Adrenal gland (tissue), 19 donors: ENCODE measurements at places on chromosomes 1 and 21. TPM values are rescaled to one million over a fixed set of nuclear protein-coding genes. Genes with fewer than 3 reads are reported as not detected.

GRCh38 chr1:1262758-1263157 lies 10.9 kb downstream of the UBE2J2 start:
- H3K27me3 ChIP-seq = no peaks in the 10 kb centered on the region
- no peak for DNase-seq
- no peak overlapping the region for H3K27ac ChIP-seq
- no peaks in the 10 kb centered on the region for H3K4me1 ChIP-seq

DNA sequence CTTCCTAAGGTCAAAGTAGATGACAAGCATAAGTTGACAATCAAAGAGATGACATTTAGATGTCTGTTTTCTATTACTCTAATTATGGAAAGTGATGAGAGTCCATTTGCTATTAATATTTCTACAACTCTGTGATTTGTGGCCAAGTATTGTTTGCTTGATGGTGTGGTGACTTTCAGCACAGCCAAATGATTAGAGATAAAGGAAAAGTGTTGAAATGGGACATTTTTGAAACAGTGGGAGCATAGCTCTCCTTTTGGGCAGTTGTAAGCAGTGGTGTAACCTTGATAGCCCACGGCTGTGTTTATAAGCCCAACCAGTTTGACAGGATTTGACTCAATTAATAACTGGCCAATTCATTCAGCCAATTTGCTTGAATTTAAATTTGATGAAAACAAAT lies 31.6 kb downstream of the ZC3H11B start:
- H3K4me3 ChIP-seq = no peak overlapping the region
- H3K4me1 ChIP-seq = no peaks in the 10 kb centered on the region
- H3K36me3 ChIP-seq = no peaks in the 10 kb centered on the region
- no peaks in the 10 kb centered on the region for H3K27me3 ChIP-seq
- H3K27ac ChIP-seq = no peak overlapping the region
- DNase-seq = no peak

DNA sequence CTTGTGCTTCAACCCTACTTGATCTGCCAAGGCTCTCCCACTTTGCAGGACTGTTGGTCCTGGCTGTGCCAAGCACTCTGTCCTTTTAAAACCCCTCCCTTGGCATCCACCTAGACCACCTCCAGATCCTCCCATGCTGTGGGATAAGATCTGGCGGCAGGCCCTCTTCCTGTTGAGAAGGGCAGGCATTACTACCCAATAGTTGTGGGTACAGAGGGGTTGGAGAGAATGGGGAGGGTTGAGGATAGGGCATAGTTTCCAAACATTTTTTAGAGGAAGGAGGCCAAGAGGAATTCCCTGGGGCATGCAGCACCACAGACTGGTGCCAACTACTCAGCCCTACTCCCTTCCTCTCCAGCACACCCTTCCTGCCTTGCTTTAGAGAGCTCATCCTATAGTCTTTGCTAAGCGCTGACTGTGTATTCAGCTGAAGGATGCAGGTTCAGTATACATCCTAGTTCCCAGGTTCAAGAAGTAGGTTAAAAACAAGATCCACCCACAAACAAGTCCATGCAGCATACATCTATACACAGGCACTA lies 70.7 kb downstream of the TRABD2B start:
- no peaks in the 10 kb centered on the region for H3K36me3 ChIP-seq
- no peak overlapping the region for H3K4me3 ChIP-seq
- no peaks in the 10 kb centered on the region for H3K27me3 ChIP-seq
- no peak overlapping the region for H3K27ac ChIP-seq

GRCh38 chr1:173423291-173423690 lies 53.8 kb upstream of the PRDX6 start:
- no peak overlapping the region for H3K27ac ChIP-seq
- no peaks in the 10 kb centered on the region for H3K27me3 ChIP-seq
- H3K4me1 ChIP-seq = no peaks in the 10 kb centered on the region
- DNase-seq = no peak
- H3K36me3 ChIP-seq = no peaks in the 10 kb centered on the region

DNA sequence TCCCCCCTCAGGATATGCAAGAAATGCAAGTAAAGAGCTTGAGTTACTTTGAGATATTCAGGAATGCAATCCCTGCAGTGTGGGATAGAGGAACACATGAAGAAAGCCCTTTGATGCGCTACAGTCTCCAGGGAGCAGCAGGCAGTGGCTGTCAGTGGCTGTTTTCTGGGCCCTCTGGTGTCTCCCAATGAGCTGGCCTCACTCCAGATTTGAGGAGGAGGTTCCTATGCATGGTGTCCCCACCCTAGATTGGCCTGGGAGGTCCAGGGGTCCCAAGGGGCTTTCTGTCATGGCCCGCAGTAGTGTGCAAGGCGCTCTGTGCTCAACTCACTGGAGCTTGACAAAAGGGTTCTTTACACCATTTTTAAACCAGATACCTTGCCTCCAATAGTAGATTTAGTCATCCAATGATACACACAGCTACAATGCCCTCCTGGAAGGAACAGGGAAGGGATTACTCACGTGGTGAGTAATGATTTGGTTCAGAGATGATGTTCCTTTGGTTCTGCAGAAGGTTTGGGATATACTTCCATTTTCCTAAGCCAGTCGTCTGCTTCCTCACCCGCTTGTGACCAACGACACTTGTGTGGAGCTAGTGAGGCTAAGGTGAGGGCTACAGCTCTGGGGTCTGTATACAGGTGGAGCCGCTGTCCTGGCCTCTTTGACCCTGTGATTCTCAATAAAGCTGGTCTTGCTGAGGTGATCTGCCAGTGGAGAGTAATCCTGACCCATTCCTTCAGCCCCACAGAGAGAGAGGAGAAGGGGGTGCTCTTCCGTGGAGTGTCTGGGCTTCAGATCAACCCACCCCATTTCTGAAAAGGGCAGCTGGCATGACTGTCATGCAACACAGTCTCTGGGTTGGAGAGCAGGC lies 6.6 kb downstream of the BATF3 start:
- no peak for DNase-seq
- no peak overlapping the region for H3K27ac ChIP-seq
- no peaks in the 10 kb centered on the region for H3K27me3 ChIP-seq
- H3K4me1 ChIP-seq = no peaks in the 10 kb centered on the region

DNA sequence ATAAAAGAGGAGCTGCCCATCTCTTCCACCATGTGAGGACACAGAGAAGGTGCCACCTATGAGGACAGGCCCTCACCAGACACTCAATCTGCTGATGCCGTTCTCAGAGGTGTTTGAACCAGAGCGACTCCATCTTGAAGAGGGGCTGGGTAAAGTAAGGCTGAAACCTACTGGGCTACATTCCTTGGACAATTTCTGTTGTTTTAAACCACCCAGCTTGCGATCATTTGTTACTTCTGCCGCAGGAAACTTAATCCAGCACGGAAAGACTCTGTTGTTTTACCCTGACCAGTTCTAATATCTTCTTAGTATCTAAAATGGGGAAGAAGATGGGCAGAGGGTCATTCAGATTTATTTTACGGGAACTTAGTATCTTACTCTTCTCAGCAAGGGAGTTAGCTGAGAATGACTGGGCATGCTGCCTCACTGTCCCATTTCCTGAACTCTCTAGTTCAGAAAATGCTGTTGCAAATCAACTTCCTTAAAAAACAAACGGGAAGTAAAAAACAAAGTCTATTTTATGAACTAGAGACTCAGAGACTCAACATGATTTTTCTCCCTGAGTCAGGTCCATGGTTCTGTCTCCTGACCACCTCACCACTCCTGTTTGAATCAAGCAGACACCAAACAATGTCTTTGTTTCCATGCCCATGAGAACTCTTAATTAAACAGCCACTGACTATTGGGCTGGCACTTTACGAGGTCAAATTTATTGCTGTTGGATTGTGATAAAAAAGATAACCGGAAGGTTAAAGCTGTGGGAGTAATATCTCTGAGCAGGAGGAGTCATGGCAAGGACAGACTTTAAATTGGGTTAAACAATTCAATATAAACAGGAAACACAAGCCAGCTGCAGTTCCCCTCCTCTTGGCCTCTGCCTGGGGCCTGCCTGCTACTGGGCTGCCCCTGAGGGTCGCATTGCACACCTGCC lies 23.8 kb upstream of the IFNAR1 start:
- peaks cover 6% of the 10 kb centered on the region for H3K36me3 ChIP-seq
- peaks cover 14% of the 10 kb centered on the region for H3K4me1 ChIP-seq
- H3K4me3 ChIP-seq = no peak overlapping the region
- no peaks in the 10 kb centered on the region for H3K27me3 ChIP-seq

- no peak overlapping the region for H3K4me3 ChIP-seq
- DNase-seq = no peak
- no peaks in the 10 kb centered on the region for H3K36me3 ChIP-seq
- no peaks in the 10 kb centered on the region for H3K4me1 ChIP-seq
- H3K27me3 ChIP-seq = no peaks in the 10 kb centered on the region
- no peak overlapping the region for H3K27ac ChIP-seq
Observed at GRCh38 chr1:12640237-12640957, 3.5 kb upstream of the AADACL4 start.

- H3K27ac ChIP-seq = no peak overlapping the region
- H3K4me1 ChIP-seq = no peaks in the 10 kb centered on the region
- H3K4me3 ChIP-seq = no peak overlapping the region
- H3K36me3 ChIP-seq = no peaks in the 10 kb centered on the region
Observed at GRCh38 chr1:229928767-229929166, 138.3 kb upstream of the GALNT2 start.

- no peaks in the 10 kb centered on the region for H3K36me3 ChIP-seq
- peak overlapping the region; percentile 63 for H3K27ac ChIP-seq
- no peak overlapping the region for H3K4me3 ChIP-seq
- DNase-seq = peak; percentile 93
- H3K4me1 ChIP-seq = peaks cover 6% of the 10 kb centered on the region
Observed at GRCh38 chr1:21647431-21648351, 21.5 kb downstream of the RAP1GAP start.

RGS16 gene
- total RNA-seq = 3.2 TPM

DNA sequence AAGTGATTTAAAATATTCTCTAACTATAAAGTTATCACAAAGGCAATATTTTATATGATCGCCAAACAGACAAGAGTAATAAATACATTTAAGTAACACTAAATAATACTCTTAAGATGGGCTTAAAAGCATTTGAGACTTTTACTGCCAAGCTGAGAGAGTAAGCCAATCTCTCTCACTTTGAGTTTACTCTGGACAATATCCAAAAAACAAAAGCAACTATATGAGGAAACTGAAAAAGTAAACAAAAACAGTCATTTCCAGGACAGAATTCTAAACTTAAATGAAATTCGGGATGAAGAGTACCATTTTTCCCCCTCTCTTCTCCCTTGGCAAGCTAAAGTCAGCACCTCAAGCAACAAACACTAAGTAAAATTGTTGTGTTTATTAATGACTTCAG lies 173.2 kb downstream of the COP1 start:
- H3K36me3 ChIP-seq = no peaks in the 10 kb centered on the region
- H3K27me3 ChIP-seq = no peaks in the 10 kb centered on the region
- H3K4me1 ChIP-seq = no peaks in the 10 kb centered on the region
